Stimulated activated CD8-positive, alpha-beta memory T cell treated with anti-CD3 and anti-CD28 coated beads, Interleukin-7, amount 100 ng/mL, for 1 hour (primary cell): ENCODE measurements at places on chromosomes 2 and 18.
A peak's percentile ranks its signal among the peaks of the same experiment; 100 is the strongest.

DNA sequence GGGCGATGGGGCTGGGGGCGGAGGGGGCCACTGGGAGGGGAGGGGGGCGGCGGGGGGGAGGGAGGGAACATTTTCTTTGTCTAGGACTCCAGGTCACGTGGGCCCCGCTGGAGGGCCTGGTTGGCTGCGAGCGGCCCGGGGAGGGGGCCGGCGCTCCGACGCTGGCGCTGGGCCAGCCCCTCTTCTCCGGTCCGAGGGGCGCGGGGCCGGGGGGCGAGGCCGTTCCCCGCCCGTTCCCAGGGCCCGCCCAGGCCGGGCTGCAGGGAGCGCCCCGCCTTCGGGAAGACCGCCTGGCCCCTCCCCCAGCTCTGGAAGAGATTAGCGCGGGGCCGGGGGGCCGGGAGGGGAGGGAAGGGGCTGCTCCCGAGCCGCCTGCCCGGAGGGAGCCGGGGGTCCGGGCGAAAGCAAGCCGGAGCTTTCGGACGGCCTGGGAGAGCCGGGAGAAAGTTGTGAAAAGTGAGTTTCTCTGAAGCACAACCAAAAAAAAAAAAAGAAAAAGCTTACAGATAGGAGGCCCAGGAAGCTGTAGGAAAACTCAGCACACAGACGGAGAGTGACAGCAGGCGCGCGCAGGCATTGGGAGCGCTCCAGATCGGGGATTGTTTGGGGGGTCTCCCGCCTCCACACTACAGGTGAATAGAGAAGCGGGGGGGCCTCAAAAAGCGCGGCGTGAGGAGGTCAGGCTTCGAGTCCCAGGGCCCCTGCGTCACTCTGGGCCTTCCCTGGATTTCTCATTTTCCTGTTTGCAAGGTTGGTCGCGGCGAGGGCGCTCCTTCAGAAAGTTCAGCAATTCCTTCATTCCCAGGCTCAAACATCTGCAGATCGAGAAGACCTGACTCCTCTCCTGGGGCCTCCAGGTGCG is 84.1 kb upstream of the POMC start:
- DNase-seq, result peak; percentile 27

GRCh38 chr2:178415979-178416378 is 35.0 kb downstream of the PRKRA start:
- no peak for DNase-seq

DNA sequence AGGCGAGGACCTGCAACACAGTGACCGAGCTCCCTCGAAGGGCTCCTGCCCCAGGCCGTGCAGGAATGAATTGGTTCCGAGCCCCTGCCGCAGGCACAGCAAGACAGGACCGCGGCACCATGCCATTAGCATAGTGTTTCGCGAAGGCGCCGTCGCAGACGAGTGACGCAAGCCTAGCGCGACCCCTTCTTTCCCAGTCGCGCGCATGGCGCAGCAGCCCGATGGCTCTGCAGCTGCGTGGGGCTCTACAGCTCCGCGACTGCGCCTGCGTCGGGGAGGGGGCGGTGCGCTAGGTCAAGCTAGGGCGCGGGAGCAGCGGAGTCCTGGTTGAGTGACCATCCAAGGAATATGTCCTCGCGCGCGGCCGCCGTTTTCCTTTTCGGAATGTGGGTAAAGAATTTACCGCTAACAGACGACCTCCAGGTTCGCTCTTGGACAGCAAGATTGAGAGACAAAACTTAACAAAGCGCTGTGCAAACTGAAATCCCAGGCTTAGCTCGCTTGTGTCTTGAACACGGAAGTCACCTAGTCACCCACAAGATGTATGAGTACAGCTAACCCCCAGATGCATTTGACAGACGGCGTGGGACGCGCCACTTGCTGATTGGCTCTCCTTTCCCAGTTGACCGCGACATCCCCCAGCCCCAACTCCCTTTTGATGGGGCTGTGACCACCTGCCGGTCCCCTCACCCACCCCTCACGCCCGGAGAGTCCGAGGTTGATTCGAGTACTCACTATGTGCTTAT is at the start of gene TRMT61B:
TRMT61B (minus strand) TSS at position 164 of the 746 bp plus-strand sequence; CDS start at position 132, 32 bp downstream.
- DNase-seq, result peak; percentile 97

DNA sequence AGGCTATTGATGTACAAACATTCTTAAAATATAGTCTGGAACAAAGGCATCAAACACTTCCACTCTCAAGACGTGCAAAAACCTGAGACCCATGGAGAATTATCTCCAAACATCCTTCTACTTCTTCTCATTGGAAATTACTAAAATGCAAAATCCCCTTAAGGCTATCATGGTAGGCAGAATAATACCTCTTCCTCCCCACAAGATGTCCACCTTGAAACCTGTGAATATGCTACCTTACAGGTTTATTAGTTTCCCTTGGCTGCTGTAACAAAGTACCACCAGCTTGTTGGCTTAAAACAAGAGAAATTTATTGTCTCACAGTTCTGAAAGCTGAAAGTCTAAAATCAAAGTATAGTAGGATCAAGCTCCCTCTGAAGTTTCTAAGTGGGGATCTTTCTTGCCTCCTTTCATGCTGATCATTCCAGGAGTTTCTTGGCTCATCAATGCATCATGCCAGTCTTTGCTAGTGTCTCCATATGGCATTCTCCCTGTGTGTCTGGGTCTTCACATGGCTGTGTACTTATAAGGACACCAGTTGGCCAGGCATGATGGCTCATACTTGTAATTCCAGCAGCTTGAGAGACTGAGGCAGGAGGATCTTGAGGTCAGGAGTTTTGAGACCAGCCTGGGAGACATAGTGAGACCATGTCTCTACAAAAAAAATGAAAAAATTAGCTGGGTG is 163.7 kb upstream of the NCK2 start:
- no peak for DNase-seq

- no peak for DNase-seq
Measured at GRCh38 chr2:220744861-220745260, 827.2 kb downstream of the EPHA4 start.

GRCh38 chr2:88919087-88919738 is 227.7 kb downstream of the RPIA start:
- DNase-seq, result no peak

DNA sequence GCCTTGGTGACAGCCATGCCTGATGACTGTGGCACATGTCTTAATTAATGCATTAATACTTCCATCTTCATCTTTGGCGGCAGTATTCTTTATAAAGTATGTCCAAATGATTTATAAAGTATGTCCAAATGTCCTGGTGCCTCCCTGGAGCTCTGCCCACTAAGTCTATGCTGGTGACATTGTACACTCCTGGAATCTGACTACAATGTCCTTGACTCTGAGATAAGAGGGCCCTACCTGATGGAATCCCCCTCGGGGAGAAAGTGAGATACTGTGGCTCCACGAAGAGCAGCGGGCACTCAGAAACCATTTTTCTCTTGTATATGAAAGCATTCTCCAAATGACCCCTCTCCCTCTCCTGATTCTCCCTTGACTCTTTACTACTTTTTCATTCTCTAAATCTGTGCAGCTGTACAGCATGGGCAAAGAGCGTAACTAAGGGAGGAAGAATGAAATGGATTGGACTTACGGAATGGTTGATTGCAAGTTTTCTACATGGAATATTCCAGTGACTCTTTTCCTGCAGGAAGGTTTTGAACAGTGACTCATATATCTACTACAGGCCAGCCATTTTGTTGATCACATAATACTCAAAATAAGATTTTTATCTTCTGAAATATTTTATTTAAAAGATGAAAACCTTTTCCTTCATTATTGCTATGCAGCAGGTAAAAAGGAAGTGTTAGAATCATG is 17.3 kb downstream of the RAB12 start:
- no peak for DNase-seq

GRCh38 chr2:72996117-72996502 is 75.4 kb downstream of the SFXN5 start:
- no peak for DNase-seq

DNA sequence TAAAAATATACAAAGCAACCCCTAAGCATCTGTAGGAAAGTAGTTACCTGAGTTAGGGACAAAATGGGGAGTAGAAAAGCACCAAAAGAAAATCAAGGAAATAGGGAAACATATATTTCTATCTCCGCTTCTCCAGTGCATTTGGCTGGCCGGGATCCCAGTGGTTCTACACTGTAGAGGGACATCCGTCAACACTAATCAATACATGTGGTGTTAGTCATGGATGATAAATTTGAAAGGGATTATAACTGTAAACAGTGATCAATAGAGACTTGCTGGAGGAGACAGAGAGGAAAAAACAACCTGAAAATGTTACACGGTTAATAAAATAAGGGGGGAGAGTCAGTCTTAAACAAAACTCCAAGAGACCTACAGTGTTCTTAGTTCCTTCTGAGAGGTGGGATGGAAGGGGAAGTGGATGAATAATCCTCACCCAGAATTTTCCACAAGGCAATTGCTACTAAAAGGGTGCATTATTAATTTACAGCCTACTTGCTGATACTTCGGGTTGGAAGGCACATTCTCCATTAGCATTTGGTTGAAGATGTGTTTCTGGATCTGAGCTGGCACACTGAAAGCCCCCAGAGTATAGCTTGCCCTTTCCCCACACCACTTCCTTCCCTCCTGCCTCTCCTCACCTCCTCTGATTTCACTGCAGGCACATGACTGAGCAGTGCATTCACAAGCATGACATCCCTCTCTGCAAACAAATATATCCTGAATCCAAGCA is 530.0 kb downstream of the BCL11A start:
- DNase-seq, result no peak

DNA sequence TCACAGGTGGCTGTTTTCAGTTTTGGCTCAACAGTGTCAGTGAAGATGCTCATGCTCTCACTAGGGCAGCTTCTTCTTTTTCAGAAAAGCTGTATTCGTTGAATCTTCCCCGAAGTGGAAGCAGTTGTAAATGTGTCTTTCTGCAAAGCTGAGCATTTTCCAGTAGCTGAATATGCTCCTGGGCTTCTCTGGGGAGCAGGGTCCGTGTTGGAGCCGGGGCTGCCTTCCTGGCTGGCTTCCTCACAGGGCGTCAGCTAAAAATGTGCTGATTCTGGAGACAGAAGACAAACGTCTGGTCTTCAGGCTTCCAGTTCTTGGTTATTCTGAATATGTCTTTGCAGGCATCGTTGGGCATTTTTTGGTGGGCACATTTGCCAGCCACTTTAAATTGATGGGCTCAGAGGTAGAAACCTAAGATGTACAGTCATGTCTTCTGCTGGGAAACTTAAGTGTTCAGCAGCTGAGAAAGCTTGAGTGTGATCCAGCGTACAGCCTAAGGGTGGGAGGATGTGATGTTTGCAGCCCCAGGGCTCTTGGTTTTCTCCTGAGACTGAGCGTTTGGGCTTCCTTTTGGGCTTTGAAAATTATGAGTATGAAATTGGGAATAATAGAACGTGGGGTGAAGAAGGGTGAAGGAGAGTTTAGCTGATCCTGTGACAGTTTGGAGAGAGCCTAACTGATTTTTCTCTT is 19.0 kb downstream of the SETBP1 start:
- DNase-seq, result no peak

DNA sequence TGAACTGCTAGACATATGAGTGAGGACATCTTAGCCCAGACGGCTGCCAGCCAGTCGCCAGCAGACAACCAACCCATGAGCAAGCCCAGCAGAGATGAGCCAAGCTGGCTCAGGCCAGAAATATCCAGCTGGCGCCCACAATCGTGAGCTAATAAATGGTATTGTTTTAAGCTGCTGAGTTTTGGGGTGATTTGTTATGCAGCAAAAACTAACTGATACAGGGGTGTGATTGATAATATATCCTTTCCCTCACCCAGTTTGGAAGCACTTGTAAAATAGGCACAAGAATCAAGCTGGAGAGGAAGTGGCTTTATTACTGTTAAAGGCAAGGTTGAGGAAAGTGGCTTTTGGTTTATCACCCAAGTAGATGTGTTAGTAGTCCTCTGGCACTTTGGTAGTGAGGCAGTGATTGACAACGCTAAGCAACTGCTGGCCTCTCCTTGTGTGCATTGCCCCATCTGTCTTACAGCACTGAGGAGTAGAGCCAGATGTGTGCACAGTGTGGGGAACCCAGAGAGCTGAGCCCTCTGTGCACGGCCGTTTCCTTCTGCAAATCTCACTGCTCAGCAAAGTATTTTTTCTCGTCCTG is 110.1 kb downstream of the MYO1B start:
- DNase-seq, result no peak

GRCh38 chr2:75894170-75894569 is 183.5 kb upstream of the GCFC2 start:
- no peak for DNase-seq

- no peak for DNase-seq
Measured at GRCh38 chr2:235505181-235505741, 11.4 kb downstream of the AGAP1 start.

DNA sequence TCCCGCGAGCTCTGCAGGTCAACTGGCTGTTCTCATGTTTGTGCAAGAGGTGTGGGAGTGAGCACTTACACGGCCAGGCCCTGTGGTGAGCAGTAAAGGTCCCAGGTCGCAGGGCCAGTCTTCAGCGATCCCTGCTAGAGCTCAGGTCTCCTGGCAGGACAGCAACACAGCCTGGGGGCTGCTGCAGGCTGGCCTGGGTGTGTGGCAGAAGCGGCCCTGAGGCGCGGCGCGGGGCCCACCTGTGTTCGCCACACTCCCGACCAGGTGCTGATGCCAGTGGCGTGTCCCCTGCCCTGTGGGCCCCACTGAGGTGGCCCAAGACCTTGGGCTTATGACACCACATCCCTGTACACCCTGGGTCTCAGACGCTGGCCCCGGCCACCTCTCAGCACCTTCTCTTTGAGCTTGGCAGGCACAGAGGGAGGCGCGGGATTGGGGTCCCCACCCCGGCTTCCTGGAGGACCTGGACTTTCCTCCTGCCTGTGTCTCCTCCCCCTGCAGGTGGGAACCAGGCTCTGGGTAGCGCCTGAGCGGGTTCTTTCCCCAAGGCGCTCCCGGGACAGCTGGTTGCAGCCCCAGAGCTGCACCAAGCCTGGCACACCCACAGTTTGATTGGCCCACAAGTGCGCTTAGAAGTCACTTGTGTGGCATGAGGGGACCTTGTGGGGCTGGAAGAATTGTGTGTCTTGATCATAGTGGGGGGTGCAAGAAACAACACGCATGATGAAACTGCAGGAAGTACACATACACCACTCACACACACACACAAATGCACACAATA is 59.2 kb downstream of the TWIST2 start:
- DNase-seq, result no peak

DNA sequence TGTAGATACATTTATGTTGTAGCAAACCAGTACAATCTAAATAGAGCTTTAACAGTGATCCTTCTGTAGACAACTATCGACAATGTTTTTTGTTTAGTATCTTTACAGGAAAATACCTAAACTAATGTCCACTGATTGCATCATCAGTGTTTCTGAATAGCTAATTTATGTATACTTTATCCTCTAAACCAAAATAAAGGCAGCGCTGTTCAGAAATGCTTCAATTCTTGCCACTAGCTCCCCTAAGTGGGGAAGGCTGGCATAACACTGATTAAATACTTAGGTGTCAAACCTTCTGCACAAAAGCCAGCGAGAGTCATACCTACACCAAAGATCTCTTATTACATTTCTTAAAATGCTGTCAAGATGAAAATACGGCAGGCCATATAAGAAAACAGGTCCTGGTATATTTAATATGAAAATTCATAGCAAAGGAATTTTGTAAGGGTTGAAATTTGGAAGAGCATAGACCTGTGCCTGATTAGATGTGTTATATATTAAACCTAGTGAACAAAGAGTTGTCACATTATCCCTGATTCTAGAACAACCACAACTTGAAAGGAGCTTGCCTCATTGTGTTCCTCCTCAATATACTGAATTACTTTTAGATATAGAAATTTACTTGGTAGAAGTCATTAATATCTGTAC is 1693.4 kb upstream of the SLC39A10 start:
- DNase-seq, result no peak

- DNase-seq, result no peak
Measured at GRCh38 chr2:149000158-149000938, 38.2 kb upstream of the LYPD6B start.

- no peak for DNase-seq
Measured at GRCh38 chr2:1601471-1602277, 142.6 kb downstream of the PXDN start.
